Panc1 (cell line): ENCODE measurements at places on chromosomes 16 and 17. TPM values are rescaled to one million over a fixed set of nuclear protein-coding genes. Genes with fewer than 3 reads are reported as not detected.

- DNase-seq = no peak
Measured at GRCh38 chr17:8839410-8839935, 28.0 kb downstream of the PIK3R6 start.

GRCh38 chr16:4309833-4310266 is 6.0 kb upstream of the GLIS2 start:
- no peak for DNase-seq

GRCh38 chr16:81994485-81994884 is 16.8 kb downstream of the SDR42E1 start:
- no peak for DNase-seq

The CFAP119 gene
- total RNA-seq = 21.0 TPM

GRCh38 chr17:80727409-80727755 is 182.7 kb downstream of the RPTOR start:
- DNase-seq = no peak

The MYO15B gene
- total RNA-seq = 26.5 TPM

- no peak for DNase-seq
Measured at GRCh38 chr16:29765167-29766032, 12.7 kb upstream of the ZG16 start.

DNA sequence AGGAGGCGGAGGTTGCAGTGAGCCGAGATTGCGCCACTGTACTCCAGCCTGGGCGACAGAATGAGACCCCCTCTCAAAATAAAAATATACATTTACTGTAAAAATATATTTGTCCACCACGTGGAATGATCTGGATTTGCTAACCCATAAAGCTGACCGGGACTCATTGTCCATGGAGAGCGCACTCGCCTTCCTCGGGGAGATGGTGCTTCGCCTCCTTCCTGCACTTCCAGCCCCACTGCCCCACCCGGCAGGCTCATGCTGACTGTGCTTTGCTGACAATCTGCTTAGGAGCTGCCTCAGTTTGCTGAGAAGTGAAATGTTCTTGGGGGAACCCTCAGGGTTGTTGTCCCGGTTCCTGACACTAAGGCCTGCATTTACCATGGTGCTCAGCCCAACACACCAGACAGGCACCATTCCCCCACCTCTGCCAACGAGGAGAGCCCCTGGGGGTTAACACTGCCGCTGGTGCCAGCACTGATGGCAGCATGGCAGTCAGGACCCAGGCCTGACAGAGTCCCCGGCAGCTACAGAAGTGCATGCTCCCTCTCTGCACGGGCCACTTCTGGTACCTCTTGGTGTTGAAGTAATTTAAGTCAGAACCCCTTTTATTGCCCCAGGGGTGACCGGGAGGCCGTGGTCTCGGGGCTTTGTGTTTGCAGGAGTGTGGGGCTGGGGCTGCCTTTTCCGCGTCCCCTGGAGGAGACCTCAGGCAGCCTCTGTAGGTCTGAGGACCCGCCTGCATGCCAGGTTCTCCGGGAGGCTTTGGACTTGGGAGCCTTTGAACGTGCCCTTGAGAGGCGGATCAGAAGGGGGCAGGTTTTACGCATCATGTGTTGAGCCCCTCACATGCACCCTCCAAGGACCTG is 2.5 kb downstream of the NUBP2 start:
- no peak for DNase-seq

The ANKFN1 gene
- not detected for total RNA-seq

DNA sequence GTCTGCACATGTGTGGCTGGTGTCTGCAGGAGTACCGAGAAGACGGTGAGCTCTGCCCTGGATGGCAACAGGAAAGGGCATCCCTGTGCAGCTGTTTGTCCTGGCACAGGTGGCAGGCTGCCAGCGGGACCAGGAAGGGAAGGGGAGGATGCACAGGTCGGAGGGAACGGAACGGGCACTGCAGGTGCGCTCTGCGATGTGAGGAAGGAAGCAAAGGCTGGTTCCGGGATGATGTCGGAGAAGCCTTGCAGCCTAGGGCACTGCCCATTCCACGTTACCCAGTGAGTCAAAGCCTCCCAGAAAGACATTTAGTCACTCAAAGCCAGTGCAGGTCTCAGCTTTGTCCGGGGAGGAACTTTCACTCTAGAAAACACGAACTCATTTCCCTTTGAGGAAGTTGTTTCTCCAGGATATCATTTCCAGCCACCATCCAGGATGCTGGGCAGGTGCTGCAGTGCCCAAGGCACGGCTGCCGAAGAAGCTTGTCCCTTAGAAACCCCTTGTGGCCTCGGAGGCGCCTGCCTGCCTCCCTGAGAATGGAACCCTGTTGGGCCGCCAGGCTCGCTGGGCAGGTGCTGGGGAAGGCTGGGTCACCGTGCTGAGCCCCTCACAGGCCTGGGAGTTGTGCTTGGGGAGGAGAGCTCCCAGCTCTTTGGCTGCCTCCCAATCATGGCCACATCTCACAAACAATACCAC is 4.5 kb upstream of the TMEM235 start:
- no peak for DNase-seq

DNA sequence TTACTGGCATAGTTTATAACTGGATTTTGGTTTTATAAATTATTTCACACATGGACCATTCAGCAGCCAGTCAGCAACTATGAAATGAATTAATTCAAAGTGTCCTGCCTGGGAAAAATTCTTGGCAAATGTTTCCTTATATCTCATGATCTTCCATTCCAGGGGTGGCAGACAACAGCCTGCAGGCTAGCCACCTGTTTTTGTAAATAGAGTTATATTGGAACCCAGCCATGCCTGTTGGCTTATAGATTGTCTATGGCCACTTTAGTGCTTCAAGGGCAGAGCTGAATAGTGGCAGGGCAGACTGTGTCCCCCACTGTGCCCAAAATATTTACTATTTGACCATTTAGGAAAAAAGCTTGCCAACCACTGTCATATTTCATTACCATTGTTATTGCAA is 613.7 kb downstream of the TMEM114 start:
- no peak for DNase-seq

DNA sequence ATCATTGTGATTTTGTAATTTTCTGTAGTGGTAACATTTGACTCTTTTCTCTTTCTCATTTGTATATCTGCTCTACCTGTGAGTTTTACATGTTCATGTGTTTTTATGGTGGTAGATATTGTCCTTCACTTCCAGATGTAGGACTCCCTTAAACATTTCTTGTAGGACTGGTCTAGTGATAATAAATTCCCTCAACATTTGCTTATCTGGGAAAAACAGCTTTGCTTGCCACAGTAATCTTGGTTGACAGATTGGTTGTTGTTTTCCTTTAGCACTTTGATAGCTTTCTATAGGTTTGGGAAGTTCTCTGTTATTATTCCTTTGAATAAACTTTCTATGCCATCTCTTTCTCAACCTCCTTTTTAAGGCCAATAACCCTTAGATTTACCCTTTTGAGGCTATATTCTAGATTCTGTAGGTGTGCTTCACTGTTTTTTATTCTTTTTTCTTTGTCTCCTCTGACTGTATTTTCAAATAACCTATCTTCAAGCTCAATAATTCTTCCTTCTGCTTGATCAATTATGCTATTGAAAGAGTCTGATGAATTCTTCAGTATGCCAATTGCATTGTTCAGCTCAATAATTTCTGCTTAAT is 32.1 kb upstream of the GINS3 start:
- DNase-seq = no peak

DNA sequence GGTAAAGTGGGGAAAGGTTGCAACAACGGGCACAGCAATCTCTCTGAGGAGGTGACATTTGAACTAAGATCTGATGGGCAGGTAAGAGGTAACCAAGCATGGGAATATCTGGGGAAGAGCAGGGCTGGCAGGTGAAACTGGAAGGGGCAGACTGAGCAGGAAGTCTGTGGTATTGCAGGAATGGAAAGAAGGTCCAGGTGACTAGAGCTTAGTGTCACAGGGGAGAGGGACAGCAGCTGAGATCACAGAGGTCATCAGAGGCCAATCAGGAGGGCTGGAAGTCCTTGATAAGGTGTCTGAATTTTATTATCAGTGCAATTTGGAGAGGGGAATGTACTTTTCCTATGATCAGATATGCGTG is 73.3 kb upstream of the DHX40 start:
- DNase-seq = no peak

DNA sequence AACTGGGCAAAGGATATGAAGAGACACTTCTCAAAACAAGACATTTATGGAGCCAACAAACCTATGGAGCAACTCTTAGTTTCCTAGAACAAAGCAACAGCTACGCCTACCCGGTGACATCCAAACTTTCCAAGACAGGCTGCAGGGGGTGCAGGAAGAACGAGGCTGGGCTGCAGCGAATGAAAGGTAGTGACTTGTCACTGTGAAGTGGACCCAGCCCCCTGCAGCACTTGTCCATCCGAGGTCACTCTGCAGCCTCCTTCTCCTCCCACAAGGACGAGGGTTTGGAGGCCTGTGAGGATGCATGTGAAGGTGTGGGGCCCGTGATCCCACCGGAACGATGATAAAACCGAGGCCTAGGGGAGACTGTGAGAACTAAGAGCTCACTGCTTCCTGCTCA is 192.6 kb upstream of the RPL38 start:
- no peak for DNase-seq

DNA sequence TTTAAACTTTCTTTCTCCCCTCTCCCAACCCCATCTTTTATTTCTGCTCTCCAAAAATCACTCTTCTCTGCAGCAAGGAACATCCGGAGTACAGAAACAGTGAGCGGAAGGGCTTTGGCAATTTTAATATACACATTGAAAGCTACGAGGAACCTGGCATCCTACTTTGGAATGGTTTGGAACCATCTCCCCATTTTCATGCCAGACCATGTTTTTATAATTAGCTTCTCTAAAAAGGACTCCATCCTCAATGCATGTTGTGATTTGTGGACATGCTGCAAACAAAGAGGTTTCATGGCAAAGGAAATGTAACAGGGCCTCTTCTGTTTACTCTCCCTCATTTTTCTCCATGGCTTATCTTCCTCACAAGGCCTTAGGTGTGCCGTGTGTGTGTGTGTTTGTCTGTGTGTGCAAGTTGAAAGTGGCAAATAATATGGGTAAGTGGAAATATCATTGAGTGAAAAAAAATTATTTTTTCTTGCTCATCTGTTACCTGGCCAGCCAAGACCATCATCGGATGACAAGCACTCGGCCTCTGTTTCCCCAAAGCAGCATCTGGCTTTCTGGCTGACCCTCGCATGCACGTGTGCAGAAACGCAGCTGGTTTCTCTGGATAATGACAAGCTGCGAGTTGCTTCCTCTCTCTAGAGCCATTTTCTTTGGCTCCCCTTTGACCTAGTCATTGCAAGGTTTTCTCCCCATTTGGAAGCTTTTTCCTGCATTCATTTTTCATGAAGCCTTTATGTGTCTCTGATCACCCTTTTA is 585.0 kb downstream of the TMEM114 start:
- DNase-seq = no peak

DNA sequence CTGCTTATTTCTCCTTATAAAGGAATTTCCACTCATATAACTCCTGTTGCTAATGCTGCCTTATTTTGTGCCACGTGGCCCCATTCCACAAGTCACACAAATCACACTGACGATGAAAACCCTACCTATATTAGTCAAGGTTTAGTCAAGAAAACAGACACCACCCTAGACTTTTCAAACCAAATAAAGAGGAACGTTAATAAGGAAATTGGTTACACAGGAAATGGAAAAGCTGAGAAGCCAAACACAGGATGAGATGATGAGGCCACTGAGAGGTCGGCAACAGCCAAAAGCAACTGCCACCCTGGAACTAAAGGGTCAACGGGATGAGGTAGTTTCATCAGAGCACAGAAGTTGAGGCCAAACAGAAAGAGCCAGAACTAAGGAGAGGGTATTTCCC is 47.3 kb upstream of the ALOX12 start:
- DNase-seq = no peak

DNA sequence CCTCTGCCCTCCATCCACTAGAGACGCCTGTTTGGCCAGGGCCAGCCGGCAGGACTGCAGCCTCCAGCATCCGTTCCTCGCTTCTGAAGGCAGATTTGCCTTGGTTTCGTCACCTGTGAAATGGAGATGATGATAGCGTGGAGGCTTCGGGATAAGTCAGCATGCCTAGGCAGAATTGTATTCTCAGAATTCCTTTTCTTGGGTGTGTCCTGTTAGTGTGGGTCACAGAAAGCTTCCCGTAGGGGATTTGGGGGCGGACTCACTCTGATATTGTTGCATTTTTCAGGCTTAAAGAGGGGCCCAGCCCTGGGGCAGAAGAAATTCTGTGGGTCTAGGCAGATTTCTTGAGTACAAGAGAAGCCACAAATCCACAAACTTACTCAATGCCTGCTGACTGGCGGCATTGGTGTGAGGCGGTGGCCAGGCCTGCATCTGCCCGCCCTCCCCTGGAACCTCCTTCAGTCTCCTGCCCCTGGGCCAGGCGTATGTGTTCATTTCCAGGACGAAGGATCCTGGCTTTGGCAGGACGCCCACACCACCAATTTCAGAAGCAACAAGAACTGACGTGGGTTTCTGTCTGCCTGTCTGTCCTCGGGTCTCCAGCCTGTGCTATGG is 17.6 kb downstream of the CCDC42 start:
- DNase-seq = no peak

- no peak for DNase-seq
Measured at GRCh38 chr16:54932021-54932660, 1.5 kb downstream of the IRX5 start.

The RANBP10 gene
- 13.4 TPM for total RNA-seq

- no peak for DNase-seq
Measured at GRCh38 chr16:10889855-10890254, 12.9 kb downstream of the CIITA start.

DNA sequence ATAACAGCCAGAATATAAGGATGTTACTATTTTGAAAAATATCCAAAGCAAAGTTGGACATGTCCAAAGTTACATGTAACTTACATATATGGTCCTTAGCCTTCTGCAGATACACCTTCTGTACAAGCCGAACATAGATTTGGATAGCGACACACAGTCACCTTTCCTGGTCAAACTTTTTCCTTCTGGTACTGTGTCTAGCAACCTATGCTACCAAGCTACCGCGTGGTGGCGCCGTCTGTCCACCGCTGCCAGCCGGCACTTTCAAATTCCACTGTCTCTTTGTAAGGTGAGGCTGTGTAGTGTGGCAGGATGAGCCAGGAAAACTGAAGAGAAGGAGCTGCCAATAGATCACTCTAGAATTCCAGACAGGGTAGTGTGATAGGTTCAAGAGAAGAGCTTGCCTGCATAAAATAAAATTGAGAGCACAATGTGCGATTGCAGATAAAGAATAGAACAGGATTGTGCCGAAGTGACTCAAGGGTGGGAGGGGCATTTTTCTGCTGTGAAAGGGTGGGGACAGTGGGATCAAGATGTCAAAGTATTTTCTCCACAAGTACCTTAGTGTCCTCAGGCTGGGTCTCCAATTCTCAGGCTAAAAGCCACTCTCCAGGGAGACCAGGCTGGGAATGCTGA is 366.9 kb downstream of the SLC39A11 start:
- DNase-seq = no peak
